ENCODE measurements at places on chromosomes 5 and 9.

- DNase-seq = no peak
These were observed 8.2 kb downstream of the OR1K1 start for GRCh38 chr9:122808141-122808540.

GRCh38 chr9:109751253-109751652 is 28.7 kb upstream of the PALM2AKAP2 start:
- no peak for DNase-seq

DNA sequence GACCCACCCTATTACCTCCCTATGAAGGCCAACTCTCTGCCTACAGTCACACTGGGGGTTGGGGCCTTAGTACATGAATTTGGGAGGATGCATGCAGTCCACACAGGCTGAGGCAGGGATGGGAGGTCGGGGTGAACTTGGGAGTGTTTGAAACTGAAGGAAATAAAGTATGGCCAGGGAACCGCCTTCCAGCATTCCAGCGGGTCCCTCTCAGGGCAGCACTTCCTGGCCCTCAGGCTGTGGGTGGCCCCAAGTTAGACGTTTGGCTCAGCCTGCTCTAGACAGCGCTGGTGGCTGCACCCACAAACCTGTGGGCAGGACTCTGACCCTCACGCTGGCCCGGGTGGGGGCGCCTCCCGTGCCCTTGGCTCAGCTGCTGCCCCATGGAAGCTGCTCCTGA is 74.3 kb downstream of the UBE2QL1 start:
- DNase-seq = no peak

GRCh38 chr5:96431376-96432187 is 1.5 kb downstream of the PCSK1 start:
- DNase-seq = no peak

GRCh38 chr9:36110434-36110833 is 26.1 kb upstream of the GLIPR2 start:
- DNase-seq = no peak

GRCh38 chr9:133822430-133823065 is 84.4 kb upstream of the SARDH start:
- no peak for DNase-seq

DNA sequence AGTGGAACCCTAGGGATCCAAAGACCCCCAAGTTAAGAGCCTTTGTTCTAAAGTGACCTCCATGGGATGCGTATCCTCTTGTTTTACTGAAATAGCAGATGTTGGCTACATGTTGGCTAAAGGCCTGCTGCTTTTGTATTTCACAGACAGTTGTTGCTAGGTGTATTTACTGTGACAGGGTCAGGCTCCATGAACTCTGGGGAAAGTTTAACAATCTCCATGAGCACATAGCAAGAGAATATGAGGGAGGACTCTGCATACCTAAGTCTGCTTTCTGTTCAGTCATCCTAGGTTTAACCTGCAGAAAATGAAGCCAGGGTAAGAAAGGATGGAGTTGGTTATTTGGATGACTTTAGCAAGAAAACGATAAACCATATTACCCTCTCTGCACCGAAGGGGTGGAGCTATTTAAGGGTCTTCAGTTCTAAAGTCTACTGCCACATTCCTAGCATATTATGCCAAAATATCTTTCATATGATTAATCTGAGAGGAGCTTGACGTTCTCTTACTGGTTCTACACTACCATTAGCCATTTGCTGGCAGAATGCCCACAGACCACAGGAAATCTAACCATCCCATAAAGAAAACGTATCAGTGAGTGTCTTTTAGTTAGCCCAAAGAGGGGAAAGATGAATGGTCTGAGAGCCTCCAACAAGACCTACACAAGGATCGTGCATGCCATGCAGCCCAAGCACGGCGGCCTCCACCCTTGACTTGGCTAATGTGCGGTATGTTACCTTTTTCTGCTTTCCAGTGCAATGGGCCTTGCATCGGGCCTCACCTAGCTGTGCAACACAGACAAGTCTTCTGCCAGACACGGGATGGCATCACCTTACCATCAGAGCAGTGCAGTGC is 127.8 kb downstream of the SAXO1 start:
- DNase-seq = no peak

GRCh38 chr9:107484117-107484723 is 5.3 kb downstream of the KLF4 start:
- no peak for DNase-seq

DNA sequence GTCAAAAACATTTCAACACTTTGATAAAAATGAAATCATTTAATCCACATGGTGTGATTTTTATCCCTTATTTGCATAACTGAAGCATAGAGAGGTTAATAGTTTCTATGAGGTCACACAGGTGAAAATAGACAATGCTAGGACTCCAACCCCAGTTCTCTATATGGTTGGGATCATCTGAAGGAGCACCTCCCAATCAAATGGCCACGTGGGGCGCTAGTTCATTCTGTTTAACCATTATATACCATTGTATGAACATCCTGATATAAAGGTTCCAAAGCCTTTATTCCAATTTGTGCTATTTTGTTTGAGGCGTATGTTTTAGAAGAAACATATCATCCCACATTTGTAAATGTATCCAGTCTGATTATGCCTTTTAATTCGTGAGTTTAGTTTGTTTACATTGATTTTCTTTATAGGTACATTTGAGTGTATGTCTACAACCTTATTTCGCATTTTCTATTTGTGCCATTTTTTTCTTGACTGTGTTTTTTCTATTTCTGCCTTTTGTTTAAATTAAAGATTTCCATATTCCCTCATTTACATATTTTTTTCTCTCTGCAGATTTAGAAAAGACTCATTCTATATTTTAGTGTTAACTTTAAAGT is 1092.0 kb downstream of the MAT2B start:
- DNase-seq = no peak

DNA sequence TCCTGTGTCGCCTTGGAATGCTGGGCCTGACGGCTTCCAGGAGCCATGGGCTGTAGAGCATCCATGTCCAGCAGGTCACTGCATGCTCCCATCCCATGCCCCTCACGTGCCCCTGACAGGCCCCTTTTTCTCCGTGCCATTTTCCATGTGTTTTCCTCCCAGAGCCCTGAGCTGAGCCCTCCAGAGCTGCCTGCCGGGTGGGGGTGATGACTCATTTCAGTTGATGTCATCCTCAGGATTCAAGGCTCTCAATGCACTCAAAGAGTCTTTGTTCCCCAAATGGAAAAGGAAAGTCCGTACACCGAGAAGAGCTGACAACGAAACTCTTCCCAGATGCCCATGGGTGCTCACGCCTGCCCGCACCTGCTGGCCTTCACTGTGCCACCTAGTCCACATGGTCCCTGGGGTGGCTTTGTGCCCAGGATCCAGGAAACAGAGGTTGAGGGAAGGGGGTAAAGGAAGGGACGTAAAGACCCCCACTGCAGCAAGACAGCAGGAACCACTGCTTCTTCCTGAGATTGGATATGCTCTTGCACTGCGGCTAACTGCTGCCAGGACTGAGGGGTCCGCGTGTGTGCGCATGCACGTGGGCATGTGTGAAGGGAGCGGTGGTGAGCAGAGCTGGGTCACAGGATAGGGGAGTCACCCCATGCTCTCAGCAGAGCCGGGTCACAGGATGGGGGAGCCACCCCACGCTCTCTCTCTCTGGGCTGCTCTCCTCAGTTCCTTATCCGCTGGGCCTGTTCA is 27.6 kb downstream of the COL15A1 start:
- DNase-seq = no peak

DNA sequence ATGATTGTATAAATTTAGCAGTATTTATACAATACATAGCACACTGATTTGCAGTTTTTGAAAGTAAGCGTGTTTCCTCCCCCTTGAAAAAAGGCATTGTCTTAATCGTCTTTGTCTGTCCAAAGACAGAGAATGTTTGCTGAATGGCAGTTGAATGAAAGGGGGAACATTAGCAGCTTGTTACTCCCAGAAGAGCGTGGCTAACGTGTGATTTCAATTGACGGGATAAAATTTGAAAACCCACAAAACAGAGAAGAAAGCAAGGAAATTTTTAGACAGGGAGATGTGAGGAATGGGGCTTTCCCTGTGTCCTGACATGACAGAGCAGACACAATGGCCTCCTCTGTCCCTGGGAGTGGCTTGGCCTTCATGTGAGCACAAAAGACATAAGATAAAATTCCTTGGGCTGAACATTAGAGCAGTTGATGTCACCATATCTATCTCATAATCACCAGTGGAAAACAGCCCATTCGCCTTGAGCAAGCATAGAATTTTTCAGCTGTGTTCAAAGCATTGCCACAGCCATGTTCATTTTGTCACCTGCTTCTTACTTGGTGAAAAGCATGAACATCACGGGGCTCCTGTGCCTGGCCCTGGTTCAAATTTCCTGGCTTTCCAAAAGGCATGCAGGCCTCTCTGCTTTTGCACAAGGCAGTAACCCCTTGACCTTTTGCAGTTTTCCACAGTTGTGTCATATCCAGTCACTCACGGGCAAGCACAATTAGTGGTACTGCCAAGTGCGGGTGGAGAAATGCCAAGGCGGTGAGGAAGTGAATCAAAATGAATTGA is 126.9 kb downstream of the TLE1 start:
- DNase-seq = no peak

- DNase-seq = no peak
These were observed 47.9 kb upstream of the PPP2CA start for GRCh38 chr5:134273642-134274395.

DNA sequence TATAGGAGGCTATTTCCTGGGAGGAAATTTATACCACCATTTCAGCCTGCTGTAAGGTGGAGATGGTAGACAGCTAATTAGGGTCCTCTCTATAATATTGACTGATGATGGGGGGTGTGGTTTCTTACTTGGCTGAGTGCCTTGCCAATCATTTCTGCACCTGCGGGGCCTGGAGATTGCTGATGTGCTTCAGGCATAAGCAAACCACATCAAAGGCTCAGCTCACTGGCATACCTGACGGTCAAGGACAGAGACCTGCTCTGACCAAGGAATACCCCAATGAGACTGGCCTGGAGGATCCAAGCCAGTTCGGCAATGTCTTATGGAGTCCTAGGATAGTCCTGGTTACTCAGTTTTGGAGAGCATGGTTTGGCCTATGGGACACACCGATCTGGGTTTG is 29.5 kb downstream of the ANKH start:
- no peak for DNase-seq

GRCh38 chr9:3746296-3747275 is 220.8 kb upstream of the RFX3 start:
- no peak for DNase-seq

GRCh38 chr9:68619636-68620035 is 79.0 kb upstream of the TMEM252 start:
- DNase-seq = no peak

- DNase-seq = no peak
These were observed 283.1 kb downstream of the SMARCA2 start for GRCh38 chr9:2298217-2298616.

DNA sequence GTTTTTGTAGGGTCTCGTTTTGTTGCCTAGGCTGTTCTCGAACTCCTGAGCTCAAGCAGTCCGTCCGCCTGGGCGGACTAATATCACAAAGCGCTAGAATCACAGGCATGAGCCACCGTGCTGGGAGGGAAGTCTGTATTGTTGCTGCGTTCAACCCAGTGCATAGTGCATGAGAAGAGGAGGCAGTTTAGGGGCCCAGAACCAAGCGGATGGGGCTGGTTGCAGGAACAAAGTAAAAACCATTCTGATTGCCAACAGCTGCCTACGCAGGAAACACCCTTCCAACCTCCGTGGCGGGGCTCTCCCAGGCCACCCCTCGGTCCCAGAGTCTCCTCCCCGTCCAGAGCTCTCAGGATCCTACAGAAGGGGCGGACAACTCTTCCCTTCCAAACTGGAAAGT is 87.1 kb downstream of the ANXA2R start:
- DNase-seq = no peak

DNA sequence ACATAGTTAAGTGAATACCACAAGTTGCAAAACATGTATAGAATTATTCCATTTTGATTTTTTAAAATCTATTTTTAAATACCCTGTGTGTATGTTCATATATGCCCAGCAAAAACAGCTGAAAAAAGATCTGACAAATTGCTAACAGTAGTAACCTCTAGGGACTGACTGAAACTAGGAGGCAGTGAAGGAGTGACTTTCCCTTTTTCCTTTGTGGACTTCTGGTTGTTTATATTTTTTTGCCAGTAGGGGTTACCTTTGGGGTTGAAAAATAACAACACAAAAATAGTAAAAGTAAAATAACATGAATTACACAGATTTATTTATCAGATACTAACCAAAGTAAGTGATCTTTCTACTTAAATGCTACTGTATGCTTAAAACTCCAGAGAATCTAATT is 2.9 kb downstream of the MEGF9 start:
- no peak for DNase-seq

DNA sequence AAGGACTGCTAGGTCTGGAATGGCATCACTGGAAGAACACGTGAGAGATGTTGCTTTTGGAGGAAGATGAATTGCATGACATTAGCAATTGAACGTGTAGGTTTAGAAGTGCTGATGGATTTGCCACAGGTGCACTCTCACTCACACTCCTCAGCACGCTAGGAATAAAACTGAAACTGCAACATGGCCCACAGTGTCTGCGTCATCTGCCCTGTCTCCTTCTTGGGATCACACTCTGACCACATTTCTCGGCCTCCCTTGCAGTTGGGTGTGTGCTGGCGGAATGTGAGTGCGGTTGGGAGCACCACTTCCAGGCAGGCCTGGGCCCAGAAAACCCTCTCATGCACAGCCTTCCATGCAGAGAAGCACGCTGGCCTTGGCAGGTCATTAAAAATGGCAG is 152.8 kb upstream of the LHFPL2 start:
- no peak for DNase-seq

- no peak for DNase-seq
These were observed 228.2 kb upstream of the TYRP1 start for GRCh38 chr9:12464910-12465512.

GRCh38 chr5:57675236-57675635 is 192.6 kb upstream of the ACTBL2 start:
- DNase-seq = no peak

DNA sequence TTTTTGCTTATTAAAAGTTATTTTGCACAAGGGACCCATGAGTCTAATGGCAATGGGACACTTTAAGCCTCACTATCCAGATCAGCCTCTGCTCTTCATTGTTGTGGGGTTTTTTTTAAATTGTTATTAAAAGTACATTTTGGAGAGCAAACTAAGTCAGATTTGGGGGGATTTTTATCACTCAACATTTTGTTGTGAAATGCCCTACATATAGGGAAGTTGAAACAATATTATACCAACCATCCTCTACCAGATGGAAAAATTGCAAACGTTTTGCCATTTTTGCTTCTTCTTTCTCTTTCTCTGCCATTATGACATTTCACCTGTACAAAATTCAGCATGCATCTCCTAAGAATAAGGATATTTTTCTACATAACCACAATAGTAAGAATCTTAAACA is 75.3 kb downstream of the SLC1A3 start:
- DNase-seq = no peak

GRCh38 chr9:87556821-87557220 is 59.2 kb downstream of the DAPK1 start:
- DNase-seq = no peak

- no peak for DNase-seq
These were observed 398.5 kb upstream of the SLC24A2 start for GRCh38 chr9:20187318-20187717.

GRCh38 chr5:177382423-177383029 is 1.7 kb upstream of the SLC34A1 start:
- DNase-seq = no peak

- DNase-seq = no peak
These were observed 1.6 kb upstream of the SUB1 start for GRCh38 chr5:32583582-32584232.

Measured in stimulated activated CD8-positive, alpha-beta memory T cell treated with anti-CD3 and anti-CD28 coated beads, Interleukin-4, amount 100 ng/mL, for 4 hours (primary cell).